ENCODE measurements at places on chromosomes 13 and 19.

GRCh38 chr13:108463340-108463739 is 166.1 kb upstream of the MYO16 start:
- no peak for DNase-seq

DNA sequence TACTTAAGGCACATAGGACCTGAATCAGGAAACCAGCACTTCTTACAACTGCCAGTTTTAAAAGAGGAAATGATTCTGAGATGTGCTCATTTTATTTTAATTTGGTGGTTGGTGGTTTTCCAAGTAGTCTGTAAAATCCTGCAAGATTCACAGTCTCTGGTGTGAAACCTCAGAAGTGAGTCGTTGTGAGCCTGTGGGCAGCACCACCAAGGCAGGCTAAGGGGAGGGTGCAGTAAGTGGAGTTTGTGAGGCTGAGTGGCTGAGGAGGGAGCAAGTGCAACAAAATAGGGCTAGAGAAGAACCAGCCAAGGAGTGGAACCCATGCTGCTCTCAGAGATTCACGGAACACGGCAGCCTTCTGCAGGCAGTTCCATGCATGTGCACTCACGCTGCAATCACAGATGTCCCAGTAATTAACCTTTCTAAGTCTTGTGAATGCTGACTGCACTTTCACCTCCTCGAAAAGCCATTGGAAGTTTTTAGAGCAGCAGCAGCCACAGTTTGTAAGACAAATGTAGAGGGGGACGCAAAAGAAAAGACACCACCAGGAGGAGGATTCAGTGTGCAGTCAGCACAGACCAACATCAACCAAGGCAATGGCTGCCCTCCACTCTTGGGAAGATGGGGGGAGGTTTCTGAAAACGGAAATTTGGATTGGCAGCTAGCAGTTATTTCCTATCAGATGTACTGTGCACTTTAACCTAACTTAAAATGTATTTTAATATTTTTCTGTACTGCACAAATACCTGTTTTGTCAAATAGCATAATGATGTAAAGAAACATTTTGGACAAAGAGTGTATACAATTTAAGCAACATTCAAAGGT is 44.9 kb downstream of the ESD start:
- peak; percentile 26 for DNase-seq

DNA sequence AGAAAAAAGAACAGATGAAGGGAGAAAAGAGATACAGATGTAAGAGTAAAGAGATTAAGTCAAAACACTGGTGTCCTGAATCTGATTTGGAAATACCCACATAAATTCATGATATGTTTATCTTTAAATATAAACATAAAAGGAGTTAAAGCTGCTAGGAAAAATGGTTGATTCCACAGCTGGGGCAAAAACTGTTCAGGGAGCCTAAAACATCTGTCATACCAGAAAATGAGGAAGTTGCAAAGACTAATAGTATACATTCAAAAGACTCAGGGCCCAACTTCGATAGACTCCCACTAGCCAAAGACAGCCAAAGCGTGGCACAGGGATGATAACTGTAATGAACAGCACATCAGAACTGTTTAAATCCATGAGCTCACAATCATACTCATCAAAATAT is 62.0 kb downstream of the ABCC4 start:
- DNase-seq, result no peak

GRCh38 chr13:45662162-45662561 is 40.0 kb upstream of the CBY2 start:
- DNase-seq, result no peak

- DNase-seq, result no peak
Observed at GRCh38 chr13:112651311-112651710, 38.5 kb upstream of the ATP11A start.

DNA sequence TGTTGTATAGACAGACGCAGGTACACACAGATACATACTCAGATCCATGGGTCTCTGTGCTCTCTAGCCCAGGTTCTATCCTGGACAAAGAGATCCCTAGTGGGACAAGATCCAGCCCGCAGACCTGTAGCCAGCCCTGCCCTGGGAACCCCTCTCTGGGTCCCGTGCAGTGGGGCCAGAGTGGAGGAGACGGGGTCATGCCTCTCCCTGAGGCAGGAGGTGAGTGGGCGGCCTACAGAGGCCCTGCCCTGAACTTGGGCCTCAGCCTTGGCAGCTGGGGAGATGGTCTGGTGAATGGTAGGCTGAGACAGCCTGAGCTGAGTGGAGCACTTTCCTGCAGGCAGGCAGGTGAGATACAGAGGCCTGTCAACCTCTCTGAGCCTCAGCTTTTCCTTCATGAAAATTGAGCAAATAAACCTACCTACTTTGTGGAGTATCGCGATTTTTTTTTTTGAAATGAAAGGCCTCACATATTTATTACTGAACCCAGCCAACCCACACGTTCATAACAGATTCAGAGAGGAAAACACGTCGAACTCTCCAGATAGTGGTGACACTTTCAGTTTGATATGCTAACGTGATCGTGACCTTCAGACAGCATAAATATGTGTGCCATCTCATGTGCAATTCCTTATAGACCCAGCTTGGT is 3.4 kb upstream of the JUND start:
- peak; percentile 35 for DNase-seq
